Cardiac ventricle fibroblast (primary cell): ENCODE measurements at places on chromosomes 13 and 19. TPM values are rescaled to one million over a fixed set of nuclear protein-coding genes. Genes with fewer than 3 reads are reported as not detected.

Gene C19orf81
- total RNA-seq: not detected in 2 replicates

Gene URAD
- total RNA-seq: not detected in 2 replicates

Gene GATAD2A
- total RNA-seq: 37.8 and 56.0 TPM in 2 replicates

Gene GFY
- not detected in 2 replicates for total RNA-seq

Gene MIPEP
- total RNA-seq: 9.5 and 11.8 TPM in 2 replicates

Gene IL27RA
- 1.9 and 3.2 TPM in 2 replicates for total RNA-seq

Gene TMEM238
- total RNA-seq: 0.19 and 0.83 TPM in 2 replicates

Gene CACNG6
- 0.68 and 1.8 TPM in 2 replicates for total RNA-seq

Gene NCCRP1
- not detected in 2 replicates for total RNA-seq

Gene F2RL3
- 0.69 and 0.88 TPM in 2 replicates for total RNA-seq

Gene CXCL17
- total RNA-seq: not detected in 2 replicates

Gene ONECUT3
- not detected in 2 replicates for total RNA-seq

Gene PCDH17
- total RNA-seq: under 0.01 TPM in 2 replicates

Gene KANK3
- total RNA-seq: 1.00 and 2.2 TPM in 2 replicates

Gene FGF22
- not detected in 2 replicates for total RNA-seq

Gene TINCR
- total RNA-seq: not detected in 2 replicates

Gene CYP2F1
- not detected in 2 replicates for total RNA-seq
